ENCODE measurements at places on chromosomes 7 and 10. TPM values are rescaled to one million over a fixed set of nuclear protein-coding genes. Genes with fewer than 3 reads are reported as not detected.

- no peak for DNase-seq
These were observed 84.0 kb downstream of the SEMA3D start for GRCh38 chr7:85102813-85103350.

GRCh38 chr7:157929671-157930070 lies 592.9 kb downstream of the DNAJB6 start:
- no peak for DNase-seq

DNA sequence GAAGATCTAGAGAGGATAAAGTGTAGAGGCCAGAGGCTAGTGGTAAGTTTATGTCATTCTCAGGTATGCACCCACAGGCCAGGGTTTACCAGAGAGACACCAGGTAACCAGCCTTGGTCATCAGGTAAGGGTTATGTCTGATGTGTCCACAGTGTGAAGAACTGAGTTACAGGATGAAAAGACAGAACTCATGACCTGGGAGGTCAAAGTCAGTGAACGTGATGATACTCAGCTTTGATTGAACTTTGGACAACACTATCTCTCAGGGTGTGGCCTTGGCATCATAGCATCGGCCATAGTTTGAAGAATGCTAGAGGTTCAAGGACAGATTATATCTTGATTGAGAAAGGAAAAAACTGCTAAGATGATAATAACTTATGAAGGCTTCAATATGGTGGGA lies 37.5 kb downstream of the MGAM start:
- DNase-seq = no peak

Gene KIF20B
- total RNA-seq = 10.9 TPM
